Stimulated activated CD8-positive, alpha-beta memory T cell treated with anti-CD3 and anti-CD28 coated beads, Interleukin-4, amount 100 ng/mL, for 48 hours (primary cell): ENCODE measurements at places on chromosomes 13 and 19.

DNA sequence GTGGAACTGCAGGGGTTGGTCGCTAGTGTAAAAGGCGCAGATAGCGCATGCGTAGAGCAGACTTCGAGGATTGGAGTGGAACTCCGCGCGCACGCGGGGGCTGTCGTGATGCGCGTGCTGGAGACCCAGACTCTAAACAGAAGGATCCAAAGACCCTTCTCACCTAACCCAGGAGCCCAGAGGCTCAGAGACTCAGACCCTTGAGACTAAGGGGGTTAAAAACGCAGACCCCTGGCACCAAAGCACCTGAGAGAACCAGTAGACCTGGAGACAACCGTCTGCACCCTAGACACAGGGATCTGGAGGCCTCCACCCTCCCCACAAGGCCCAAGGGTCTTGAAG lies 567 bp upstream of the CTU1 start:
- DNase-seq: no peak

DNA sequence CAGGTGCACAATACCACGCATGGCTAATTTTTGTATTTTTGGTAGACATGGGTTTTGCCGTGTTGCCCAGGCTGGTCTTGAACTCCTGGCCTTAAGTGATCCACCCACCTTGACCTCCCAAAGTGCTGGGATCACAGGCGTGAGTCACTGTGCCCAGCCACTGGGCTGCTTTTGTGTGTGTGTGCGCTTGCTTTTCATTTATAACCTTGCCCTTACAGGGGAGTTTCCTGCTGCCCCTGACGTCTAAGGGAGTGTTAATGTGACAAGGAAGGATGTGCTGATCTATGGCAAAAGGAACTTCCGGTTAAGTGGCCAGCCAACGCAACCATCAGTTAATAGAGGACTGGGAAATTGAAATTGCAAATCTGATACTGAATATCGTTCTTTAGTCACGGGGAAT lies 57.7 kb downstream of the ING1 start:
- DNase-seq: no peak

DNA sequence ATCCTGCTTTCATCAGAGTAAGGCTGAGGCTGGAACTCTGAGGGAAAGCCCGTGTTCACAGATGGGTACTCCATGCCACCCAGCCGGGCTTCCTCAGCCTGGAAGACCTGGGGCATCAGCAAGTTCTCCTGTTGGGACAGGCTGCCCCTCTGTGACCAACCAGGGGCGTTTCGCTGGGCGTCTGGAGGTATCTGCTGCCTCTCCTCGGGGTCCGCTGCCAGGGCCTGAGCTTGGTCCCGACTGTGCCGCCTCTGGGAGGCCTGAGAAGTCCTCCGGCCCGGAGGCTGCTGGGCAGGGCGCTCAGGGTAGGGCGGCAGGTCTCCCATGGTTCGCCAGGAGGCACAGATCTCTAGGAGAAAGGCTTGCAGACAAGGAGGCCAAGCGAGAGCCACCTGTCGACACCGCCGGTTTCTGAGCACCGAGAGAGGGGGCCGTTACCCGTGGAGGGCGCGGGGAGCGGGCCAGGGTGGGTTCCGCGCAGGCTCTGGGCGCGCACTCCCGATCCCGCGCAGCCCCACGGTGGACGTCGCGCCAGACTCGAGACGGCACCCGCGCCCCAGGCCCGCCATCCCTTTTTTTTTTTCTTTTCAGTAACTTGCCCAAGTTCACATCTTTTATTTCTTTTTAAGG lies at the start of gene RSPH6A:
RSPH6A (minus strand) TSS at position 458 of the 630 bp plus-strand sequence; CDS start at position 326, 132 bp downstream.
- DNase-seq: no peak

- no peak for DNase-seq
Observed at GRCh38 chr19:35392742-35393715, 22.2 kb downstream of the GPR42 start.

DNA sequence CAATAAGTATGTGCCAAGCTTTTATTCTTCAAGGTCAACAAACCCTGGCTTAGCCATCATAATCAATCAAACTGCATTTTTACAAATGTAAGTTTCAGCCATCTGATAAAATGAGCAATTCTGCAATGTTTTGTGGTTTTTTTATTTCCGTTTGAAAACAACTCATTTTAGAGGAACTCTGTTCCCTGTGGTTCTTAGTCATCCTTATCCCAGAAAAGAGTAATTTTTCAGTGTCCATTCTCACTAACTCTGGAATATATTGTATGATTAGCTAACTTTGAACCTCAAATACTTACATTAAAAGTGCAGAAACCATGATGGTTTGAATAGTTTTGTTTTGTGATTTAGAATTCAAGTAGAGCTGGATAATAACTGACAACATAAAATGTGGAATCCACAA lies 87.6 kb downstream of the IRS2 start:
- no peak for DNase-seq

DNA sequence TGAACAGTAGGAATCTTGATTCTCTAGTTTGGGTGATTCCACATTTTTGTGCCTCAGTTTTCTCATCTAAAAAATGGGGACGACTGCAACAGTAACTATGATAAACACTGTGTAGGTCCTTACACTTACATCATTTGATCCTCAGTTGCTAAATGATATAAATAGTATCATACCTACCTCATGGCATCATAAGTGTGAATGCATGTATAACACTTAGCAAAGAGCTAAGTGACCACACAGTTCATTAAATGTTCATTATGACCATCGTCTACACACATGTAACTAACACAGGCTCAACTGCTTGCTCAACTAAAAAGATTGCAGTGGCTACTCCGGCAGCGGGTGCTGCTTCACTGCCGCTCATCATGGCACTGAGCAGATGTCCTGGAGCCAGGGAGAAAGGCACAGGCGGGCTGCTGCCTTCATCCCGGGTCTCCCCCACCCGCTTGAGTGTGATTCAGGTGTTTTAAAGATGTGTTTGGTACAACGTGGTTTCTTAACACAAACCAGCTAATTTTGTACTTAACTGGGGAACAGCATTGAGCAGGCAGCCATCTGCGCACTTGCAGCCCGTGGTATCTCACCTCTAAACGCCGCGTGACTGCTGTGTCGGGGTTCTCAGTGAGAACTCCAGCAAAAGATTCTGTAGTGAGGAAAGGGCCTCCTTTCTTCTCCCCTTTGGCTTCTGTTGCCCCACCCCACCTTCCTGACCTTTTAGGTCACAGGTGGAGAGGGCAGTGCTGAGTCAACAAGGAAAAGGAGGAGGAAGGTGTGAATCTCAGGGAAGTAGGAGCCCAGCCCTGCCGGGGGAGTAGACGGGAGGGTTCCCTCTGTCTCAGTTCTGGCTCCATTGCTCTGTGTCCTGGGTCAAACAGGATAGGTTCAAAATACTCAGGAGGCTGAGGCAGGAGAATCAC lies 11.7 kb upstream of the ACTN4 start:
- DNase-seq: no peak

DNA sequence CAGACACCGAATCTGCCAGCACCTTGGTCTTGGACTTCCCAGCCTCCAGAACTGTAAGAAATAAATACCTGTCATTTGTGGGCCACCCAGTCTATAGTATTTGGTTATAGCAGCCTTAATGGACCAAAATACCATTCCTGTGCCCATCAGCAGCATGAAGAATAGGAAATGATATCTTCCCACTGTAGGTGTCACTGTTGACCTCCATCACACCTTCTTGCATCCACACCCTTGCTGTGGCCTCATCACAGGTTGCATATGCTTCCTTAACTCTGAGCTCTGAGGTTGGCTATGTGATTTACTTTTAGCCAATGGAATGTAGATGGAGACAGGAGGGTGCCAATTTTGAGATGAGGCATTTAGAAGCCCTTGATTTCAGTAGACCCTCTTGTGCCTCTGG lies 242.0 kb upstream of the TSHZ3 start:
- no peak for DNase-seq

DNA sequence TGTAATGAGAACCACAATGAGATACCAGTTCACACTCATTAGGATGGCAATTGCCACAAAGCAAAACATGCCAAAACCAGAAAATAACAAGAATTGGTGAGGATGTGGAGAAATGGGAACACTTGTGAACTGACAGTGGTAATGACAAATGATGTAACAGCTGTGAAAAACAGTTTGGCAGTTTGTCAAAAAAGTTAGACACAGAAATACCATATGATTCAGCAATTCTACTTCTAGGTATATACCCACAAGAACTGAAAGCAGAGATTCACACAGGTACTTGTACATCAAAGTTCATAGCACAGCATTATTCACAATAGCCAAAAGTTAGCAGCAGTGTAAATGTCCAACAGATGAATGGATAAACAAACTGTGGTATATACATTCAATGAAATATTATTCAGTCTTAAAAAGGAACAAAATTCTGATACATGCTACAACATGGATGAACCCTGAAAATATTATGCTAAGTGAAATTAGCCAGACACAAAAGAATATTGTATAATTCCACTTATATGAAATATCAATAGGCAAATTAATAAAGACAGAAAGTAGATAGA lies 96.5 kb downstream of the UGGT2 start:
- no peak for DNase-seq

DNA sequence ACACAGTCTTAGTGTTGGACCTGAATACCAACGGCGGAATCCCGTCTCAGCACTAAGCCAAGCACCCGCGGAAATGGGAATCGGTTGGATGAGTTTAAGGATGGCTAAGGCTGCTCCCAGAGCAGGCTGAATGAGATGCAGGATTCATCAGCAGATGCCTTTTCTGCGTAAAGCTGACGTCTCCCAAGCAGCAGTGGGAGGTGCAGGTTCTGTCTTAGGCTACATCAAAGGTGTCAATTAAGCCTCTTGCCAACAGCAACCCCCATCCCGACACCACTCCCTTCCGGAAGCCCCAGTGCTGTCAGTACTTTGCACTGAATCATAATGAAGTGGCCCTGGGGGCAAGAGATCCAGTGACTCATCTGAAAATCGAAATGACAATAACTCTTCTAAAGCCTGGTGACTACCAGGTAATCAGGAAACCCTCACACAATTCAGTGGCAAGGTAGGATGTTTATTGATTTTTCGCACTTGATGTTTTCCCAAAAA lies 275.6 kb downstream of the DCLK1 start:
- DNase-seq: peak; percentile 22

- DNase-seq: peak; percentile 39
Observed at GRCh38 chr19:47157431-47158321, 27.0 kb downstream of the SAE1 start.

DNA sequence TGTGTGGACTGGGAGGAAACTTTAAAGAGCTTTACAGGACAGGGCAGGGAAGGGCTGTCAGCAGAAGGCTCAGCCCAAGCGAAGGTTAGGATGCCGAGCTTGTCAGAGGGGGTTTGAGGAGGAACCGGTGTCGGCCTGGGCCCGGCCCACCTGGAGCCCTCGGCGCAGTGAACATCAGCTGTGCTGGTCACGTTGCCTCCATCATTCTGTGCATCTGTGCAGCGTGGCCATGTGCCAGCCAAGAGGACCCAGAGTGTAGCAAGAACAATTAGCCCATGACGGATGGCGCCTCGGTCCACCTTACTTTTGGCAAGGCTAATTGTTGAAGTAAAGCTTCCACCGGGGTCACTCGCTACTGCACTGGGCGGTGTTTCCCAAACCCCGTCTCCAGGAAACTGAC lies 161.4 kb downstream of the PTPRS start:
- DNase-seq: no peak

DNA sequence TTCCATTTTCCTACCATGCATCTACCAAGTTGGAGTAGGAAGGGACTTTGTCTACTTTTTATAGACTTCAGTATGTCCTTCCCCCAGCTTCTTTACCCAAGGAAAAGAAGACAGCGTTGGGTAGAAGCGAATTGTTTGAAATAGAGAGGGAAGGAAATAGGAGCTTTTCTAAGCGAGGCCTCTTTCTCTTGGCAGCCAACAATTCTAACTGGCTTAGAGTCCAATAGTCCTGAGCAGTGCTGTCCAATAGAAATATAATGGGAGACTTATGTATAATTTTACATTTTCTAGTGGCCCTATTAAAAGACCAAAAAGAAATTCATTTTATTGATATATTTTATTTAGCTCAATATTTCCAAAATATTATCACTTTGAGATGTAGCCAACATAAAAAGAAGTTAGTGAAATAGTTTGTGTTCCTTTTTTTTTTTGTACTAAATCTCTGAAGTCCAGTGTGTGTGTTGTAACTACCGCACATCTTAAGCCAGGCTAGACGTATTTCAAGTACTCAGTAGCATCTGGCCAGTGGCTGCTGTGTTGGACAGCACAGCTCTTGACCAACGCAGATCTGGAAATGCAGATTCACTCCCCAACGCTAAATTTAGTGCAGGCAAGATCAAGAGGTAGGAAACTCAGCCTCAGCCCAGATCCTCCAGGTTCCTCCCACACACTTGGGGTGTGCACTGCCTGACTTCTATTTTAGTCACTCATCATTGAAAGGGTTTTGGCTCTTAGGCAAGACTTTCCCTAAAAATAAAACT lies 179.2 kb downstream of the SHISA2 start:
- DNase-seq: no peak

GRCh38 chr19:17095141-17095919 lies 19.8 kb downstream of the MYO9B start:
- no peak for DNase-seq

- no peak for DNase-seq
Observed at GRCh38 chr13:67966065-67966464, 735.9 kb upstream of the PCDH9 start.

GRCh38 chr13:91278888-91279287 lies 68.6 kb upstream of the MIR17HG start:
- DNase-seq: no peak

DNA sequence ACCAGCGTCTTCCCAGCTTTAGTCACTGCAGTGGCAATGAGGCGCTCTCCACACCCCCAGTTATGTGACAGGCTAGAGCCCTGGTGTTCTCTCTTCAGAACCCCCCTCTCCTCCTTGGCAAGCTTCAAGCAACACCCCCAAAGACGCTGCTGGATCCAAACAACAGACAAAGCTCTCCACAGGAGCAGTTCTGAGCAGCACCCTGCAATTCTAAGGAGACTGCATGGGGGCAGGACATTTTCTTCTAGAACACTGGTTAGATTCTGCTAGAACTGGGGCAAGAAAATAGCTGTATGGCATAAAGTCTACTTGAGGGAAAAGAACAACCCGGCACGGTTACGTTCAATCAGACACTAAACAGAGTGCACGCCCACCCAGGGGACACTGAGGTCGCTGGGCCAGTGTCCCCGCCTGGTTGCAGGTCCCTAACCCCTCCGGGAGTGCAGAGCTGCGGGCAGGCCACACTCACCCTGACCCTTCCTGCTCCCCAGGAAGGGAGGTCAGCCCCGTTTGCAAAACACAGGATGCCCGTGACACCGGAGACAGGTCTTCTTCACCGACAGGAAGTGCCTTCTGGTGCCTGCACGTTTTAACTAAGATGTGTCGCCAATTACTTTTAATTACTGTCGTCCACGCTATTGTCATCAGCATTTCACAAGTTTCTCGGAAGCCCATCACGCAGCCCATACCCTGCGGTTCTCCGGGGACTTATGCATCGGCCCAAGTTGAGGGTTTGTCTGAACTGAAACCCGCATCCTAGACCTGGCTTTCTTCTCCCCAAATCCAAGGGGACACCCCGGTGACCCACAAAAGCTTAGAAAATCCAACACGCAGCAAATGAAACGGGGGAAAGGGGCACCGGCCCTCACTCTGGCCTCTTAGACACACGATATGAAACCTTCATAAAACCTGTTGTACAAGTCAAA lies 943 bp downstream of the GJB6 start:
- DNase-seq: peak; percentile 34
